ENCODE measurements at places on chromosomes 11 and 22. TPM values are rescaled to one million over a fixed set of nuclear protein-coding genes. Genes with fewer than 3 reads are reported as not detected.

MMP8 gene
- total RNA-seq = not detected

SREBF2 gene
- total RNA-seq = 26.0 TPM

SCN4B gene
- 0.06 TPM for total RNA-seq

MMP3 gene
- 0.08 TPM for total RNA-seq

KCNQ1 gene
- total RNA-seq = 0.24 TPM

DENND6B gene
- total RNA-seq = 2.7 TPM

OR10A4 gene
- total RNA-seq = not detected

SMTNL1 gene
- not detected for total RNA-seq

JAML gene
- not detected for total RNA-seq

PANX3 gene
- total RNA-seq = not detected

AGBL2 gene
- total RNA-seq = 1.4 TPM

CCDC116 gene
- not detected for total RNA-seq

ADM gene
- total RNA-seq = 73.5 TPM

PICK1 gene
- total RNA-seq = 10.8 TPM

DNAJB7 gene
- total RNA-seq = not detected

APOBEC3H gene
- total RNA-seq = not detected

OR52I1 gene
- total RNA-seq = not detected
